WTC11 (cell line): ENCODE measurements at places on chromosomes 3 and 15. TPM values are rescaled to one million over a fixed set of nuclear protein-coding genes. Genes with fewer than 3 reads are reported as not detected.
A peak's percentile ranks its signal among the peaks of the same experiment; 100 is the strongest.

Gene STRA6
- 20.1 to 23.2 TPM (median 21.7 TPM) in 3 replicates for total RNA-seq

DNA sequence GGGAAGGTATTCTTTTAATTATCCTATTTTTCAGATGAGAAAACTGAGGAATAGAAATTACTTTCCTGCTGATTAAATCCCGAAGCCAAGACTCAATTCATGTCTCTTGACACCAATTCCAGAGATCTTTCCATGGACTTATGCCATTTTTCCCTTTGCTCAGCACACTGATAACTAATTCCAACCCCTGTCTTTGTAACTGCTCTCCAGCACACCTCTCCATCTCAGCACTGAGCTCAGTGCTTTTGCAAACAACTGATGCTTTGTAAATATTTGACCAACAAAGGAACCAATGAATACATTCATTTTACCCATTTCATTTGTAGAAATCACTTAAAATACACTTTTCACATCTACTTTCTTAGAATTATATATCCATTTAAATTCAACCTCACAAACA is 249.1 kb downstream of the IL5RA start:
- DNase-seq: no peak

- no peak for DNase-seq
Observed at GRCh38 chr3:159896543-159896942, 92.1 kb upstream of the IL12A start.

Gene CHRNB4
- 3.7 to 10.1 TPM (median 4.0 TPM) in 3 replicates for total RNA-seq

GRCh38 chr3:97860364-97860763 is 38.6 kb downstream of the CRYBG3 start:
- no peak for DNase-seq

- DNase-seq: no peak
Observed at GRCh38 chr3:167718582-167718981, 16.1 kb downstream of the PDCD10 start.

Gene EAF2
- total RNA-seq: 5.3 to 7.6 TPM (median 7.0 TPM) in 3 replicates

DNA sequence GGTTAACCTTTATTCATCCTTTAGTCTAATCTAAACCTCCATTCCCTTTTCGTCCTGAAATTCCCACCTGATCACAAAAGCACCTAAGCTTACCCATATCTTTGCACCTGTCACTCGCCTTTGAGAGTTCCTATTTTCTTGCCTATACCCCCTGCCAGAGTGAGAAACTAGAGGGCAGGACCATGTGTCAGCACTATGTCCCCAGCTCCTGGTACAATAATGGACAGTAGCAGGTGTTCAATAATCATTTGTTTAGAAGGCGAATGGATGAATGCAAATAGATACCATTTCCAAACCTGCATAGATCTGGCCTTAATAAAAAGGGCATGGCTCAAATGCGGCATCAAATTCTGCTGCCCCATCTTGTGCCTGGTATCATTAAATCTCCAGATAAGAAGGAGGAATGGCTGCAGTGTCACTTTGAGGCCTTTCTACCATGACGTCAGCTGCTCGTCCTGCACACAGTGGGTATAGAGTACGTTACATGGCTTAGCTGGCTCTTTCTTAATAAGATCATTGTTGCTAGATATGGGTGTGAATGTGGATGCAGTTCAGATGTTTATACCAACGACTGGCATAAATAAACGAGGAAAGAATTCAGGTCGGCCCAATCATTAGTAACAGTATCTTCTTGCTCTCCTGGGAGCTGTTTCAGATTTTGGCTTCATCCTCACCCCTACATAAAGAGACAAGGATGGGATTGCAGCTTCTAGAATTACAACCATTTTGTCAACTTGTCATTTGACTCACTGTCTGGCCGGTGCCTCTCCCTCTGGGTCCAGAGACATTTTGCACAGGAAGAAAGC is 148.7 kb downstream of the RORA start:
- no peak for DNase-seq

- DNase-seq: no peak
Observed at GRCh38 chr3:34619990-34620389, 821.6 kb downstream of the PDCD6IP start.

Gene ACTC1
- total RNA-seq: 11.4 to 12.6 TPM (median 12.5 TPM) in 3 replicates

GRCh38 chr3:145882436-145882835 is 278.5 kb downstream of the PLOD2 start:
- no peak for DNase-seq

- DNase-seq: peak; percentile 86
Observed at GRCh38 chr3:9946112-9947024, 5.8 kb downstream of the PRRT3 start.

- no peak for DNase-seq
Observed at GRCh38 chr3:160981217-160981938, 123.8 kb downstream of the B3GALNT1 start.

DNA sequence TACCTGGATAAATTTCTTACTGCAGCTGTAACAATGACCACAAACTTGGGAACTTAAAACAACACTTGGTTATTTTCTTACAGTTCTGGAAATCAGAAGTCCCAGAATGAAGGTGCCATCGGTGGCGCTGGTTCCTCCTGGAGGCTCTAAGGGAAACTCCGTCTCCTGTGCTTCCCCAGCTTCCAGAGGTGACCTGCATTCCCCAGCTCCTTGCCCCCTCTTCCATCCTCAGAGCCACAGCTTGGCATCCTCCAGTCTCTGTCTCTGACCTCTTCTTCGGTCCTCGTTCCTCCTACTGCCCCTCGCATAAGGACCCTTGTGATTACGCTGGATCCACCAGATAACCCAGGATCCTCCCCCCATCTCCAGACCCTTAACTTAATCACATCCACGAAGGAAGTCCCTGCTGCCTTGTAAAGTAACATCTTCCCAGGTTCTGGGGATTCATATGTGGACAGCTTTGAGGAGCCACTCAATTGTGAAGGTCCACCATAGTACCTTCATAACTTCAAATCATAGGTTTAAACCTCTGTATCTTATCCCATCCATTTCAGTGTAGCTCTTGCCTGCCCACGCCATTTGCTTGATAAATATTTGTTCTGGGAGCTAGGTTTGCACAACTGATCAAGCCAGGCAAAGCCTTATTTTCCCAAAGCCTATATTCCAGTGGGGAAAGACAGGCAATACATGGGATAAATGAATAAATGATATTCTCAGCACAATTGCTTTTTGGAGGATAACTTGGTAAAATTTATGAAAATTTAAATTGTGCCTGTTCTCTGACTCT is 34.8 kb downstream of the KLF15 start:
- DNase-seq: no peak

DNA sequence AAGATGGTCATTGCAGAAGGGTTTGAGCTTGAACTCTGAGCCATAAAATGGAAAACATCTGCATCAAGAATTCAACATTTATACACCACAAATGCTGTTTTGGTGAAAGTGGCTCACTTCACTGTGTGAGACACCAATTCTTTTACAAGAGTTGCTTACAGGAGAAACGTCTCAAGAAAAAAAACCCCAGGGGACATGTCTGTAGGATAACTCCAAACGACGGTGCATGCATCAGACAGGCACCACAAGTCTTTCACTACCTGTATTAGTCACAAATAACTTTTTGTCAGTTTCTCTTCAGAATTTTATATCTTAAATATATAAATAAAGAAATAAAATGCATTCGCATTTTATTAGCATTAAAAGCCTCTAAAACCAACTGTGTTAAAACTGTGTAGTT is 164.3 kb downstream of the EFHB start:
- DNase-seq: no peak

- no peak for DNase-seq
Observed at GRCh38 chr3:28986922-28987321, 293.9 kb upstream of the RBMS3 start.

DNA sequence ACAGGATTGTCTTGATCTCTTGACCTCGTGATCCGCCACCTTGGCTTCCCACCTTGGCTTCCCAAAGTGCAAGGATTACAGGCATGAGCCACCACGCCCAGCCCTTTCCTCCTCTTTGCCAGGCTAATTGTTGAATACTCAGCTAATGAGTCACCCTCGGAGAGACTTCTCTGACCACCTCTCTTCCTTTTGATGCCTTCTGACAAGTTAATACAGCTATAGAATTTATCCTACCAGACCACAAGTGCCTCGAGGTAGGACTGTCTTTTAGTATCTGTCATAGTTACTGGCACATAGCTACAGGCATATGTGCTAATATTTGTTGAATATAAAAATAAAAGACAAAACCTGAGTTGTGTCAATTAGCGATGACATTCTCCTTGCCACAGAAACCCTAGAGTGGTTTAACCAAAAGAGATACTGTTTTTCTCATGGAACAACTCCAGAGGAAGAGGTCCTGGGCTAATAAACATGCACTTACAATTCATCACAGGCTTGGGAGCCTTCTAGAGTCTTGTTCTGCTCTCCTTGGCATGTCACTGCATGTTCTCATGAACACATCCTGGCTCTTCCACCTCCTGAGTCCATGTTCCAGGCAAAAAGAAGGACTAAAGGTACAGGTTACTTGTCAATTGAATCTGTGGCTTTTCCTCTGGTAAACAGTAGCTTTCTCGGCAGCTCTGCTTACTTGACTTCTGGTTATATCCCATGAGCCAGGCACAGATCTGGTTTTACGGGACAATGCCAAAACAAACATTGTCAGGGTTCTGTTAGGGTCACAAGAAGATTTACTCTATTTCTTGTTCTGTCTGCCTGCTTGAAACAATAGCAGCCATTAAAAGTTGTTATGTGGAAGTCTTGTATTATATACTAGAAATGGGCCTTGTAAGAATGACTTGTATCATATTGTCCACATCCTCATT is 332.3 kb downstream of the THSD4 start:
- DNase-seq: no peak

DNA sequence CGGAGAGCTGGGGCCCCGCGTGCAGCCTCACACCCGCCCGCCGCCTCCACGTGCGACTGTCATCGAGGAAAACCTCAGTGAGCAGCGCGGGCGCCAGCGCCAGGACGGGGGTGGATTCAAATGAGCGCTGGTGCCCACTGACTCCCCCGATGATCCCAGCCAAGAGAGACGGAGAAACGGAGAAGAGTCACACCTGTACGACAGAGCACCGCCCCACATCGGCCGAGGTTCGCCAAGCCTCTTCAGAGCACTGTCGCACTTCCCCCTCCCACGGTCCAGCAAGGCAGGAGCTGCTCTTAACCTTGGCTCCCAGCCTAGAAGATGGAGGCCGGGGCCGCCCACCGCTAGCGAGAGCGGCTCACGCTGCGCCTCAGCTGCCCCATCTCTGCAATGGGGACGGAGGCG is 130.9 kb upstream of the IQSEC1 start:
- no peak for DNase-seq

DNA sequence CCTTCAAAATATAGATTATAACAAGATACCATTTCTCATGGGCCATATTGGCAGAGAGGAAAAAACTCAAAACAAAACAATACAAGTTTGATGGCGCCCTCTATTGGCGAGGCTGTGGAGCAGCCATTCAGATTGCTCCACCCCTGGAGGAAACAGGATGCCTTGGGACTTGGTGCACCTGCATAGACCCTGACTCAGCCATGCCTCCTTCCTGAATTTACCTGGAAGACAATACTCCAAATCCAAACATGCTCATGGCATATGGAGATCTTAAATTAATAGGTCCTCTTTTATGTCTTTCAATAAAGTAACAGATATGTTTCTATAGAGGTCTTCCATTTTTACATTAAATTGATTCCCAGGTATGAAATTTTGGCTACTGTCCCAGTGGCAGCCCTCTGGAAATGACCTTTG is 90.0 kb downstream of the APBA2 start:
- peak; percentile 66 for DNase-seq

GRCh38 chr3:42605546-42606173 is 5.2 kb downstream of the NKTR start:
- no peak for DNase-seq

Gene KCNMB3
- 1.7 to 2.3 TPM (median 2.2 TPM) in 3 replicates for total RNA-seq

Gene IMPG2
- total RNA-seq: 0.02 to 0.09 TPM (median 0.04 TPM) in 3 replicates

Gene TRAT1
- total RNA-seq: 0.11 TPM in 2 of 3 replicates, not detected in the other

- no peak for DNase-seq
Observed at GRCh38 chr3:133455960-133456359, 56.1 kb downstream of the BFSP2 start.

DNA sequence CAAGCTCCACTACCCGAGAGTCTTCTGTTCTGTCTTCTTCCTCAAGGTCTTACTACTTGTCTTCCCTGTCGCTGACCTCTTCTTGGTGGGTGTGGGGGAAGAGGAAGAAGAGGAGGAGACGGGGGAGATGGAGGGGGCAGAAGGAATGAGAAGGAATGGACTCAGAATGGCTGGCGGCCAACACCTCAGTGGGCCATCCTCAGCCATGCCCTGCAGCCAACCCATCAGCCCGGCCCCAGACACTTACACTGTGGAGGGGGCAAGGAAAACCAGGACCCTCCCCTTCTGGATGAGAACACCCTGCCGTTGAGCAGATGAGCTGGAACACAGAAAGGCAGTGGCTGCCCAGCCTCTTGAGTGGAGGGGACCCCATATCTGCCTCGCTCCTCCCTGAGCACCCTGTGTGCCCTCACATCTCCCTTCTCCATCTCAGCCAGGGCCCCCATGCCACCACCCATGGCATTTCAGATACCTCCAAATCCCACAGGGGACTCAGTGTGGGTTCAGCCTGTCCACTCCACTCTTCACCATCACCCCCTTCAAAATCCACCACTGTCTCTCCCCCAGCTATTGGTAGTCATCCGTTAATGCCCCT is 45.5 kb upstream of the PRR23E start:
- DNase-seq: no peak

DNA sequence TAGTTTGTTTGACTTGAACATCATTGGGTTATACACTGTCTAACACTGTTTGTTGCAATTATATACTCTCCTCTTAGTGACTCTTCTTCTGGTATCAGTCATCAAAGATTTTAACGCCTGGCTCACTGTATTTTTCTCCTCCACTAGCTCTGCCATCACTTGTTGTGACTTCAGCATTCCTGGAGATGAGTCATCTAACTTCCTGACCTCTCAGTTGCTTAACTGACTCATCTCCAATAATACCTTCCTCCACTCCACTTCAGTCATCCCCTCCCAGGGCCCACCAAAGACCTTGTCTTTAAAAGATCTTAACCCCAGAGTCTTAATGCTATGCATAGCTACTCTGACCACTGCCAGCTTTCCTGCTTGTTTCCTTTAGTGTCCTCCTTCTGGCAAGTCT is 28.6 kb upstream of the CLSTN2 start:
- DNase-seq: no peak

DNA sequence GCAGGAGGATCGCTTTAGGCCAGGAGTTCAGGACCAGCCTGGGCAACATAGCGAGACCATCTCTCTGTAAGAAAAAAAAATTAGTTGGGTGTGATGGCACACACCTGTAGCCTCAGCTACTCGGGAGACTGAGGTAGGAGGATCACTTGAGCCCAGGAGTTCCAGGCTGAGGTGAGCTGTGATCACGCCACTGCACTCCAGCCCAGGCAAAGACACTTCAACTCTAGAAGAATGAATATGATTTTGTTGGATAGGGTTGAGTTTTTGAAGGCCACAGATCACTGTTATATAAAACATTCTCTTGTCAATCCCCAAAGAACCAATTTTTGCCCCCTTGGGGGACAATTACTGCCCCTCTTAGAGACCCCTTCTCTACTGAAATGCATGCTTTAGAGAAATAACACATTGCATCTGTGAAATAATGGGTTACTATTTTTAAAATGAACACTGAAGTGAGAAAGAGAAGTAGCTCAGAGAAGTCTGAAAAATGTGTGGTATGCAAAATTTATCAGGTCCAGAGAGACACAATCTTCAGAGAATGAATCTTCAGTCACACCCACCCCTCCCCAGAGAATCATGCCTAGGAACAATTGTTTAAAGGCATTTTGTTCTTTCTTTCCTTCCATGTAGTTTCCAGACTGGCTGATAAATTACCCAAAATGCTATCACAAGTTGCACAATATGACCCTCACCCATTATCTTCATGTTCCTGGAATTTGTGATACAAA is 42.7 kb downstream of the METTL6 start:
- no peak for DNase-seq

GRCh38 chr3:4670352-4670751 is 177.2 kb downstream of the ITPR1 start:
- peak; percentile 55 for DNase-seq
